ENCODE measurements at places on chromosomes 13 and 19.

DNA sequence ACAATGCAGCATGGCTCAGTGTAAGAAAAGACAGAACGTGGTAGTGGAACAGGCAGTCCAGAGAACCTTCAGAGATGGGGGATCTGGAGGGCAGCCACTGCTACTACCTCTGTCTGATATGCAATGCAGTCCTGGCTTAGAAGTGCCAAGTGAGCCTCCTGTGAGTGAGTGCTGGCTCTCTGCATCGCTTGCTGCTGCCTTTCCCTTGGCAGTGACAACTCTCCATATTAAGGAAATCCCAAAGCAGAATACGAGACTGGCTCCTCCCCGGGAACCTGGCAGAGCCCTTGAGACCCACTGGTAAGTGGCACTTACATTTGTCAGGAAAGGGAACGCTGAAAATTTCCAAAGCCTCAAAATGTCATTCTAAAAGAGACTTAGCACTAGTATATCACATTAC is 7.5 kb downstream of the DOCK9 start:
- no peak for DNase-seq

- DNase-seq: no peak
Observed at GRCh38 chr19:58229255-58229639, 533 bp downstream of the ZNF544 start.

DNA sequence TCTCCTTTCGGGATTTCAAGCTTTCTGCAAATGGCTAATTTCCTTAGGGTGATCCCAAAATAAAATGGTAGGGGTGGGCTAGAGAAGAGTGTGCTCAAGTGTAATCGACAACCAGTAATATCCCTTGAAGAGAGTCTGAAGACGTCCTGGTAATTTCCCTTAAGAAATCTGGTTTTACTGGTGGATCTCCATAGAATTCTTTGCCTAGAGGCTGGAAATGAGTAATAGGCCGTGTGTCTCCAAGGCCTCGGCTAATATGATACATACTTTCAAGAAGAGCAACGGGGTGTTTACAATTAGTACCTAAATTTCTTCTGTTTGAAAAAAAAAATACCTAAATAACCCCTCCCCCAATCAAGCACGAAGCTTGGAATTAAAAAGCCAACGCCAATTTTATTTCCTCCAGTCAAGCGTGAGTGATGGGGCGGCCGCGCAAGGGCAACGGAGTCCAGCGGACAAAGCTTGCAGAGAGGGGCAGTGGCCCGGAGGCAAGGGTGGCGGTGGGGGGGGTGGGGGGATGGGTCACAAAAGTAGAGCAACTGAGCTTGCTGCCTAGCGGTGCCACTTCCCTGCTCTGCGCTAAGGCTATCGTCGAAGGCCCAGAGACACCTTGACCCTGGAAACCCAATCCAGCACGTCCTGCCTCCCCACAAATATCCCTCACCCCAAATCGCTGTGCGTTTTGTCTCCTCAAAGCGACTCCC is 7.8 kb downstream of the SOX21 start:
- no peak for DNase-seq

DNA sequence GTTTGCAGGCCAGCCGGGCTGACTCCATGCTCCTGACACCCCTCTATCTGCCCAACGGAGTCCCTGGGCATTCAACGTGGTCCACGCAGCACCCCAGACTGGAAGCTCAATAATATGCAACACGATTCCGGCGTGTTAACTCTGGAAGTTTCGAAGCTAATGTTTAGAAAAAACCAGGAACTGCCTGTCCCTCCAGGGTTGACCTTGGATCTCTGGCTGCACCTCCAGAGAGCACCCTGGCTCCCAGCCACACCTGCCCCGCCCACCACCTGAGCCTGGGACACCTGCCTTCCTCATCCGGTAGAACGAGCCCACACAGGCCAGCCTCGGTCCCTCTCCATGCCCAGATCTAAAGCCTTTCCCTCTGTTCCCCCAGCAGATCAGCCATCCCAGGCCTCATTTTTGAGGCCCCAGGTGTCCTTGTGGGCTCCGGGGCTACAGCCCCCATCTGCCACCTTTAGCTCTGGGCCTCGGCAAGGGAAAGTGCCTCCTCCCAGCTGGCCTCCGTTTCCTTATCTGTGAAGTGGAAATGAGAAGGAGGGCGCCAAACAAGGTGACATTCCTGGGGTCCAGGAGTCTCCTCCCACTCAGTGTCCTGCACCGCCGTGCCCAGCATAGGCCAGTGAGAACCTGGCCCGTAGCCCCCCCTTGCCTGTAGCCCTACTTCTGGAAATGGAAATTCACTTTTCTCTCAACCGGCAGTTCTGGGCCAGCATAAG is 38.7 kb downstream of the KLF2 start:
- DNase-seq: no peak

- DNase-seq: no peak
Observed at GRCh38 chr19:18308051-18308947, 14.6 kb downstream of the LSM4 start.

DNA sequence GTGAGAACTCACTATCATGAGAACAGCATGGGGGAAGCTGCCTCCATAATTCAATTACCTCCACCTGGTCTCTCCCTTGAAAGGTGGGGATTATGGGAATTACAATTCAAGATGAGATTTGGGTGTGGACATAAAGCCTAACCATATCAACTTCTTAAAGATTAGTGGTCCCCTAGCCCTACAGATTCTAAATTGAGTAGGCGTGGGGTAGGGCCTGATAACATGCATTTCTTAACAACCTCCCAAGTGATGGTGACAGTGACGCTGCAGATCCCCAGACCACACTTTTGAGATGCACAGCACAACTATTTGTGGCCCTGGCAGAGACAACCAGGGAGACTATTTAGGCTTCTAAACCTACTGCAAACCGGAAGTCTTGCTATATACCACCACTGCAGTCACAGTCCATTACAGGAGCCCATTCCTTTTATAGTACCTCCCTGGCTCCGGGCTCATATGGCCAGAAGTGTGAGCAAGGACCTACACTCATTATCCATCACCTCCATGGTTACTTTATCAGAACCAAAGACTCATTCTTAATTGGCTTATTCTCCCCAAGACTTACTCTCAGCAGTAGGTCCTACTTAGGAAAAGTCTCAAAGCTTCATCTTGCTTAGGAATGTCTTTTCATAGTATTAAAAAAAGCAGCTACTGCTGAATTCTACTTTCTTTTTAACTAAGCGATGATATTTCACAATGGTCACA is 2.1 kb upstream of the DPY19L3 start:
- DNase-seq: no peak

- no peak for DNase-seq
Observed at GRCh38 chr13:25885418-25885817, 166.4 kb downstream of the SHISA2 start.

GRCh38 chr13:93806861-93807260 is 580.3 kb downstream of the GPC6 start:
- no peak for DNase-seq

- DNase-seq: no peak
Observed at GRCh38 chr13:41137951-41138350, 5.3 kb upstream of the KBTBD6 start.

DNA sequence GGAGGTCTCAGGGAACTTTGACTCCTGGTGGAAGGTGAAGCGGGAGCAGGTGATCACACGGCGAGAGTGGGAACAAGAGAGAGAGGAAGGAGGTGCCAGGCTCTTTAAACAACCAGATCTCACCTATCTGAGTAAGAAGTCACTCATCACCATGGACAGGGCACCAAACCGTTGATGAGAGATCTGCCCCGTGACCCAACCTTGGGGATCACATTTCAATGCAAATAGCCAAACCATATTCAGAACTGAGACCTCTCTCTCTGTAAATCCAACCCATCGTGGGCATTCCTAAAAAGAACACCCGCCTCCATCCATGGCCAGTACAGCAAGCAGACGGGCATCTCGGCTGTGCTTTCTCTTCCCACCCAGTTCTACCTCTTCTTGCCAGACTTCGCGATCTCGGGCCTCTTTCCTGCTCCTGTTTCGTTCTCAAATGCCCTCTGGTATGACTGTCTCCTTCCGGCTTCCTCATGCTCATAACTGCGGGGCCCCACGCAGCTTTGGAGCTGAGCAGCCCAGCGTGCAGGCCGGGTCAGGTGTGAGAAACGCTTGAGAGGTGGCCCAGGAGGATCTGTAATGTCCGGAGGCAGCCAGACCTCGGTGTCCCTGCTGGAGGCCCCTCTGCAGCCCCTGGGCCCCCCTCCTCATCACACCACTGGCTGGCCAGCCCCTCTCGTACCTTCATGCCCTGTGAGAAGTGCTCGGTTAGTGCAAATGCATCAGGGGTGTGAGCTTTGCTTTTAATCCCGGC is 97.0 kb upstream of the GPR183 start:
- no peak for DNase-seq

- no peak for DNase-seq
Observed at GRCh38 chr13:86601351-86601750, 802.1 kb upstream of the SLITRK6 start.

- DNase-seq: no peak
Observed at GRCh38 chr19:5349041-5349440, 8.4 kb upstream of the PTPRS start.

GRCh38 chr13:109331898-109332297 is 454.5 kb downstream of the IRS2 start:
- no peak for DNase-seq

DNA sequence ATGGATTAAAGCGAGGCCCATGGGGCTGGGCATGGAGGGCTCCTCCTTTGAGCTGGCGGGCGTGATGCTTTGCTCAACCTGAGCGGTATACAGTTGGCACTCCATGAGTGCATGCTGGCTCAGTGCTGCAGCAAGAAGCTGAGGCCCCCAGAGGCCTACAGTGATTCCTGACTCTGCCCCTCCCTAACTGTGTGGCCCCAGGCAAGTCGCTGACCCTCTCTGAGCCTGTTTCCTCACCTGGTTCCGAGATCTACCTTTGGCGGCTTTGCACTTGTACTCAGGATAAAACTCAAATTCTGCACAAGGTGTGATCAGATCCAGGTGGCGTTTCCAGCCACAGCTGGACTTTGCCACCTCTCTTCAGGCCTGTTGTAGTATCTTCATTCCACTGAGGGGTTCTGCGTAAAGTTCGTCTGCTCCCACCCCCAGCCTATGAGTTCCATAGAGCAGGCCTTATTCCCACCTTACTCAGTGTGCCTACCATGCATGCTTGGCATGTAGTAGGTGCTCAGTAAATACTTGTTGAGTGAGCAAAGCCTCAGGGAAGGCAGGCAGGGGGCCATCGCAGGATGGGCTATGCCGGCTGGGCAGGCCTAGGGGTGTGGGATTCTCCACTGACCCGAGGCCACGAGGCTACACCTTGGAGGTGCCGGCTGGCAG is 7.9 kb downstream of the LRP3 start:
- no peak for DNase-seq

DNA sequence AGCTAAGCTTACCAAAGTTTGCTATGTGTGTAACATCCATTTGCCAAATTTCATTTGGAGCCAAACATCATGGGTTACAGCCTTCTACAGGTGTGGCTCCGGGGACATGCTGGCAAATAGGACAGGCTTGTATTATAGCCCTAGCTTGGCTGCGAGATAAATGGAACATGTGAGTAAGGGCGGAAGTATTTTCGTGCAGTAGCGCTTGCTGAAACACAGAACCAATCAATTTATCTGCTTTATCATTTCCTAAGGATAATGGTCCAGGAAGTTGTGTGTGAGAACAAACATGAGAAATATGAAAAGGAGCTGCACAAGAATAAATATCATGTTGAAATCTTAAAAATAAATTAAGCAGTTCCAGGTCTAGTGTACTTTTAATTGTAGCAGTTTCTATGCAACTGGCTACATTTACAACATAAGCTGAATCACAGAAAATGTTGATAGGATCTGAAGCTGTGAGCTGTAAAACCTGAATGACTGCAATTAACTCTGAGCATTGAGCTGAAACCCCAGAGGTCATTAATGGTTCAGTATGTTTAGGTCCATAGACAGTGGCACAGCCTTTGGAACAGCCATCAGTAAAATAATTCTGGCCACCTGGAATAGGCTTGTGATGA is 22.2 kb upstream of the ZNF100 start:
- DNase-seq: no peak
